NCI-H1436 treated with DMSO at 0.1 percent for 48 hours (cell line): ENCODE measurements at places on chromosomes 1 and 21.

GRCh38 chr1:152313970-152314369, 11.1 kb downstream of the FLG start:
- DNase-seq: no peak

GRCh38 chr1:210541680-210542358, 213.1 kb downstream of the HHAT start:
- DNase-seq: no peak

GRCh38 chr1:118914379-118915161, 73.6 kb downstream of the TBX15 start:
- DNase-seq: no peak

- DNase-seq: no peak
These were observed 2.7 kb downstream of the HIVEP3 start for GRCh38 chr1:41915786-41916571.

DNA sequence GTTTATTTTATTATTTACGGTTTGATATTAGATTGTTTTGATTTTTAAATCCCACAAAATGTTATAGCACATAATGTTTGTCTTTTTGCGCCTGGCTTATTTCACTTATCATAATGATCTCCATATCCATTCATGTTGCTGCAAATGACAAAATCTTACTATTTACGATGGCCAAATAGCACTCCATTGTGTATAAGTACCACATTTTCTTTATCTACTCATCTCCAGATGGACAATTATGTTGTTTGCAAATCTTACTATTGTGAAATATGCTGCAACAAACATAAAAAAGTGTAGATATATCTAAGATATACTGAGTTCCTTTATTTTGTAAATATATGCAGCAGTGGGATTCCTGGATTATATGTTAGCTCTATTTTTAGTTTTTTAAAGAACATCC, 1568.3 kb downstream of the AMY1C start:
- DNase-seq: no peak

DNA sequence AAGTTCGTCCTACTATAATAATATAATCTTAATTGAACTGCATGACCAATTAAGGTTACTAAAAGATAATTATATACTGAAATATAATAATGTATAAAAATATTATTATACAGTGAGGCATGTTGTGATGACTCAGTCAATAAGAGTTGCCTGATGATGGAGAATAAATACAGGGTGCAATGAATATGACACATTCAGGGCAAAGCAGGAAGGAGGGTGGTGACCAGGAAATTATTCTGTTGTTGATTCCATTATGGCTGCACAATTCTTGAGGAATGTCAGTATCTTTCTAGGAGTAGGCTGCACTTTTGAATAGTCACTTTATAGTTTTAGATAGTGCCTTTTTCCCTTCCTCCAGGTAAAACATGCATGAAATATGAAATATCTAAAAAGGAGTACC, 46.4 kb upstream of the RGS21 start:
- DNase-seq: no peak
